HTR-8/SVneo (cell line): ENCODE measurements at places on chromosomes 7 and 10.

GRCh38 chr10:24374134-24374915, 165.4 kb downstream of the KIAA1217 start:
- DNase-seq = no peak

DNA sequence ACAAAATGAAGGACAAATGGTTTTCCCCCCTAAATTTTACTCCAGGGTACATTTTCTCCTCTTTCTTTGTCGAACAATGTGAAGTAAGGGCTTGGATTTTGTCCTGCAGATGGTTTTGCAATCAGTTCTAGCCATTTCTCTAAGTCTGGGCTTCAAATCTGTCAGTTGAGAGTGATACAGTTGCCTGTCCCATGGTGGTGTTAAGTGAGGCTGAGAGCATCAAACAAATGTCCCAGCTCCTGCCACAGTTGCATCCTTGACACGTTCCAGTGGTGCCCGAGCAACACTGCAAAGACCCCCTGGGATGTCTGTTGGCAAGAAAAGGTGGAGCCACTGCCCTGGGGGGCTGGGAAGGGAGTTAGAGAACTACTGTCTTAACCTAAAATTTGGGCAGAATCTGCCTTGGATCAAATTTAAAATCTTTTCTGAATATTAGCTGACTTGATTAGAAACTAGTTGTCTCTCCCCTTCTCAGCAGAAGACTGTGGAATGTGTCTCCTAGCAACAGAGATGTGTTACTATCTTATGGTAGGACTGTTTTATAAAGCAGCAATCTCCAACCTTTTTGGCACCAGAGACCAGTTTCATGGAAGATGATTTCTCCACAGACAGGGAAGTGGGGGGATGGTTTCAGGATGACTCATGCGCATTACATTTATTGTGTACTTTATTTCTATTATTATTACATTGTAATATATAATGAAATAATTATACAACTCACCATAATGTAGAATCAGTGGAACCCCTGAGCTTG, 102.0 kb upstream of the STEAP1B start:
- no peak for DNase-seq

GRCh38 chr10:17100586-17100985, 29.0 kb downstream of the CUBN start:
- DNase-seq = no peak

DNA sequence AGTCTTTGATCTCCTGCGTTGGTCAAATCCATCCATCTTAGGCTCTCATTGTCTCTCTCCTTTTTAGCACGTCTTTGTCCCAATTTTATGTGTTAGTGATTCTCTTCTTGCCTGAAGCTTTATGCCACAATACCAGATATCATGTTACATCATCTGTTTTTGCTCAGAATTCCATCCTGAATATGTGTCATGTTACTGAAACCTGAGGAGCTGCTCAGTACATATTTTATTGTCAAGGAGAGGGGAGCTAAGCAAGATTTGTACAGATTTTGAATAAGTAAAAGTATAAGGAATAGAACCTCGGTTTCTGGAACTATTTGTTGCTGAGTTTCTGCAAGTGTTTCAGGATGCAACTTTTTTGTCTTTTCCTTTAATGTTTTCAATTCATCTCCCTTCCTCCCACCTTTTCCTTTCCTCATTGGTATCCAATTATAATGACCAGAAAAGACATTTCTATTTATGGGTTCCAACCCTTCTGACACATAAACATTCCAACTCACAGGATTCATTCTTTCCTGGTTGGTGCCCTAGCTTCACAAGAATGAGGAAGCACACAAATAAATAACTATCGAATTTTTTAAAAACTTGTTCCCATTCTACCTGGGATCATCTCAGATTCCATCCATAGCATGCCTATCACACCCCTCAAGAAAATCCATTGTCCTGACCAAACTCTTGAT, 291.8 kb downstream of the CRPPA start:
- peak; percentile 59 for DNase-seq

- peak; percentile 5 for DNase-seq
Observed at GRCh38 chr7:80659120-80660055, 20.9 kb downstream of the CD36 start.

DNA sequence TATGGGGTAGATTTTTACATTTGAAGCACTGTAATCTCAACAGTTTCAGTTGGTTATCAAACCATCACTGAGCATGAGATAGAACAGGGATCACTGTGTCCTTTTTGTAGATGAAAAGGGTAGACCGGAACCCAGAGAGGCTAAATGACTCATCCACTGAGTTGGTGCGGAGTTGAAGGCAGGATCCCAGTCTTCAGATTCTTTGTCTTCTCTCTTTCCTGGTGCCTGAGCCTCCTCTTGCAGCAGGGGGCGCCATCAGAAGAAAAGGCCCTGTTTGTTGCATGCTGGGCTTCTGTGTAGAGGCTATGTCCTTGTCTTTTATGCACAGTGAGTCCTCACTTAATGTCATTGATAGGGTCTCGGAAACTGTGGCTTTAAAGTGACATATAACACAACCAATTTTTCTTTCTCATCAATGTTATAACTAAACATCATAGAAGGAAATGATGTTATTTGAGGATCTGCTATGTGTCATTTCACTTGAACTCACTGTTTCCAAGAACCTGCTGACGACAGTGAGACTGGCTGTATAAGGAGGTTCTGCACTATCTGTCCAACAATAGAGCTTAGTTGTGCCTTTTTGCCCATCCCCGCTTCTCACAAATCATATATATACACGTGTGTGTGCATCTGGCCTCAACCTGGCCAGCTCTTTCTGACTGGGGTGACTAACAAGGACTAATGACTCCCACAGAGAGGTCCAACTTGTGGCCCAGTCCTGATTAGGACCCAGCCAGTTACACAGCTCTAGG, 14.3 kb downstream of the ZNF282 start:
- peak; percentile 54 for DNase-seq

DNA sequence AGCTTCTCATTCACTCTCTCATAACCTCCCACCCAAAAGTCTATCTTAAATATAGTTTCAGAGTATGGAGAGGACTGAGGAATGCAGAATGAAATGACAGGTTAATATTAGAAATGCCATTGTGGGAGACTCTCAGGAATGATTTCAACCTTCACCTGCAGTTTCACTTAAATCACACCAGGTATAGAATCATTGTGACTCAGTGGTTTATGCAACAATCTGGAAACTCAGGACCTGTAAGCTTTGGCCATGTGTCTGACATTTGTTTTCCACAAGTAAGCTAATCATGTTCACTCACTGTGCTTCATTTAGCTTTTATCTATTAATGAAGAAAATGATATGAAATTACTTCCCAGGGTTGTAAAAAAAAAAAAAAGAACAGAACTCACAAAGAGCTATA, 8.7 kb upstream of the PTPN12 start:
- no peak for DNase-seq

- DNase-seq = no peak
Observed at GRCh38 chr10:49189422-49189821, 1.2 kb upstream of the TMEM273 start.

GRCh38 chr7:151796871-151797537, 79.9 kb downstream of the PRKAG2 start:
- DNase-seq = no peak

- DNase-seq = no peak
Observed at GRCh38 chr7:116193329-116194087, 16.8 kb upstream of the TES start.

GRCh38 chr10:26475386-26475785, 37.2 kb downstream of the APBB1IP start:
- DNase-seq = no peak

DNA sequence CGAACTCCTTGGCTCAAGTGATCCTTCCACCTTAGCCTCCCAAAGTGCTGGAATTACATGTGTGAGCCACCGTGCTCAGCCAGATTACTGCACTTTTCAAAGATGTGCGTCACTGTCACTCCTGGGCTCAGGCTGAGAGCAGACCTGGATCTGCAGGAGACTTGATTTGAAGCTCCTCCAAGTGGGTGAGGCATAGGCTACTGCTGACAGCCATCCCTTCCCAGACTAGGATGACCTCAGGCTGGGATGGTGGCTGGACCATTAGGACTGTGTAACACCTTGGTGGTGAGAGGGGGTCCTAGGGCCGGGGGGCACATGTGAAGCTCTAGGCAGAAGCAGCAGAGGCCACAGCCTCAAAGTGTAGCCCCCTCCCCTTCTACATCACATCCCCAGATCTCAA, 8.2 kb upstream of the SRRM3 start:
- no peak for DNase-seq

GRCh38 chr10:114728325-114728724, 70.2 kb upstream of the ABLIM1 start:
- no peak for DNase-seq

GRCh38 chr10:116029826-116030225, 243.2 kb downstream of the GFRA1 start:
- DNase-seq = no peak

DNA sequence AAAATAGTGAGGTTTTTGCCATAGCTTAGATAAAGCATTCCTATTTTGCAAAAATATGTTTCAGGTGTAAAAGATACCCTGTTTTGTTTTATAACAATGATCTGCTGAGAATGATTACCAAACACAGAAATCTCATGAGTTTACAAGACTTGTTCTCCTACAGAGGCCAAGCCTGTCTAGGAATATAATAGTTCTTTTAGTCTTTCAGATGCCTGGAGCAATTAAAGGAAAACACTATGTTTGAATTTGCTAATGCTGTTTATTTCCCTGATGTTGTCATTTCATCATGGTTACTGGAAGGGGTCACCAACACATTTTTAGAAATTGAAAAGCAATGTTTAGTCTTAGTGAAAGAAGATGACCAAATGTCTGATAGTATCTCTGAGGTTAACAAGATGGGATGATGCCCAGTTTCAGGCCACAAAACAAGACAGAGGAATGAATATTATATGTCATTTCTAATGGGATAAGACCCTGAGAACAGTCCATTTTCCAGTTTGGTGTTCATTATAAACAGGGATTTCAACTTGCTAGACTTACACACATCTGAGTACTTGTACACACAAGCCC, 559.9 kb downstream of the INHBA start:
- DNase-seq = no peak

DNA sequence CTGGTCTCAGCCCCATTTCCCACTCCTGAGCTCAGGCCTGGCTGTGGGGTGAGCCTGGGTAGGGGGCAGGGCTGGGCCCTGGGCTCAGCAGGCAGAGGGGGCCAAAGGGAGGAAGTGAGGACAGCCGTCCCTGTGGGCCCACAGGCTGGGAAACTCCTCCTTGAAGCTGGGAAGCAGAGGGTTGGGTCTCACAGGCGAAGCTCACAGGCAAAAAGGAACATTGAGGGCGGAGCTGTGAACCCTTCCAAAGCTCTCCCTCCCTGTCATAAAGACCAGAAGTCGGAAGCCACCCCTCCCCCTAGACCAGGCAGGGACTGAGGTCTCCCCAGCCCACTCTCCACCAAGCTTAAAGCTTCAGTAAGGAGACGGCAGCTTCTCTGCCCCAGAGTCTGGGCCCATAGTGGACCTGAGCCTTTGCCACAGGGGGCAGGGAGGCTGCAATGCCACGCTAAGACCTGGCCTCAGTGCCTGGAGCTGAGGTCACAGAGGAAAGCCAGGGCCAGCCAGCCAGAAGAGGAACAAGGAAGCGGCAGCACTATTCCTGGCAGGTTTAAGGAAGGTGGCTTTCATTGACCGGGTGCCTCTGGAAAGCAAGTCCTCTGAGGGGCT, 1.0 kb upstream of the KCP start:
- DNase-seq = no peak

DNA sequence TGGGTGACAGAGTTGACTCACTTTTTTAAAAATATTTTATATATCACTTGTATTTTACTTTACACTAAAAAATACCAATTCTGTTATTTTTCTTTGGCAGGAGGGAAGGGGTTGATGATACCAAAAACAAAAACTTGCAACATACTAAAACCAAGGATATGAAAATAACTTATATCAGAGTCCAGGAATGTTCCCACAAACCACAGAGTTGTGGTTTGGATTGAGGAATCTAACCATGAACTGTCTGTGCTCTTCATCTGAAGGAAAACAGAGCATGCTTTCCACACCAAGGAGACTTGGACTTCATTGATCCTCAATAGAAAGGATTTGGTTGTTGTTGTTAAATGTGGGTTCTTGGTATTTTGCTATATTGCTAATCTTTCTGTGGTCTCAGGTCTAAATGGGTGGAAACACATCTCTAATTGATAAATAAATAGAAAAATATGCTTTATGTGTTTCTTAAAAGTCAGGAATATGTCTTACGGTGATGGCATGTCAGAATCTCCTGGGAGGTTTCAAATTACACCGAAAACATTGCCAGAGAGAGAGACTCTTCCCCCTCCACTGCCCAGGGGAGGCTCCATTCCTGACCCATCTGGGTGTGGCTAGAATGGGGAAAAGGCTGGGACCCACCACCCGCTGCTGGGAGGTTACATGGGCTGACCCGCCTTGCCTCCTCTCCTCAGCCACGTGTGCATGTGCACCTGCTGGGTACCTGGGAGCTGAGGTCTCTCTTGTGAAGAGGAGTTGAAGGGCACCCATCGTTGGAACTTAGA, 46.9 kb upstream of the STK17A start:
- DNase-seq = peak; percentile 76

DNA sequence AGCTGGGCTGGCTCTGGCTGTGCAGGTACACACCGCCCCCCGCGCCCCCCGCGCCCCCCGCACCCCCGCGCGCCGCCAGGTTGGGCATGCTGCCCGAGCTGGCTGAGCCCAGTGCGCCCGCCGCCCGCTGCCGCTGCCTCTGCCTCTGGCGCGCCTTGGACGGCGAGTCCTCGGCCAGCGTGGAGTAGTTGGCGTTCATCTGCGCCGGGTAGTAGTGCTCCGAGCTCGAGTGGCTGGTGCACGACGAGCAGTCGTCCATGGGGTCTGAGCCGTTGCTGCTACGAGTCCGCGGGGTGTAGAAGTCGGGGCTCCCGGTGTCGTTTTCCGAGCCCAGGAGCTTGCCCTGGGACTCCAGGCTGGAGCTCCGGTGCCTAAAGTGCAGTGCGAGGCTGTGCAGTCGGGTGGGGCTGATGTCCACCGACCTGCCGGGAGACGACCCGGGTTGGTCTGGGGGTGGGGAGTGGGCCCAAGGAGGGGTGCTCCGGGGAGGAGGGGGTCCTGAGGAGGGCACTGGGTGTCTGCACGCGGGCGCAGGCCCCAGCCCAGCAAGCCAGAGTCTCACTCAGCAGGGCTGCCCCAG, 70.4 kb downstream of the PRPF18 start:
- DNase-seq = no peak

DNA sequence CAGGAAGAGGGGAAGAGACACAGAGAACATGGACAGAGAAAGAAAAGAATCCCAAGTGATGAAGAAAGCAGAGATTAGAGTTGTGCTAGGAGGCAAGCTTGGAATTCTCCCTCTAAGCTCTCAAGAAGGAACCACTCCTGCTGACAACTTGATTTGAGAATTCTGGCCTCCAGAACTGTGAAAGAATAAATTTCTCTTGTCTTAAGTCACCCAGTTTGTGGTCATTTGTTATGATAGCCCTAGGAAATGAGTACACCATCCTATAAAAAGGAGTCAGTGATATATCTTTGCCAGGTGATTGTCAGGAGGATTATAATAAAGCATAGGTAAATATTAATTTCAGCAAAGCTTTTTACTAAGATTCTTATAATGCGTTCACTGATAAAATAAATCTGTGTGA, 82.7 kb upstream of the TFEC start:
- no peak for DNase-seq

DNA sequence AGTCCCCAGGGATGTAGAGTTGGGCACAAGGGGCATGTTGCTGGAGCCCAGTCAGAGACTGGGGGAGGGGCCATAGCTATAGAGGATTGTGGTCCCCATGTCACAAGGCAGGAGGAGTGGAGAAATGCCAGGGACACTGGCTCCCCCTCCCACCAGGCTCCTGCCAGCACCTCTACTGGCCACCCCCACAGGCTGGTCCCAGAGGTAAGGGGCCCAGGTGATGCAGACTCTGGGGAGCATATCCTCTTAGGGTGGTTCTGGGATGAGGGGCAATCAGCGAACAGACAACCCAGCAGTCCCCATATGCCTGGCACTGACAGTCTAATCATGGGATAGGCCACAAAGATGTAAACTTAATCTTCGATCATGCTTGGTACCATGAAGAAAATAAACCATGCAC, 21.2 kb downstream of the C10orf71 start:
- DNase-seq = no peak
